Activated CD8-positive, alpha-beta memory T cell treated with anti-CD3 and anti-CD28 coated beads for 24 hours (primary cell): ENCODE measurements at places on chromosomes 12 and 14.

DNA sequence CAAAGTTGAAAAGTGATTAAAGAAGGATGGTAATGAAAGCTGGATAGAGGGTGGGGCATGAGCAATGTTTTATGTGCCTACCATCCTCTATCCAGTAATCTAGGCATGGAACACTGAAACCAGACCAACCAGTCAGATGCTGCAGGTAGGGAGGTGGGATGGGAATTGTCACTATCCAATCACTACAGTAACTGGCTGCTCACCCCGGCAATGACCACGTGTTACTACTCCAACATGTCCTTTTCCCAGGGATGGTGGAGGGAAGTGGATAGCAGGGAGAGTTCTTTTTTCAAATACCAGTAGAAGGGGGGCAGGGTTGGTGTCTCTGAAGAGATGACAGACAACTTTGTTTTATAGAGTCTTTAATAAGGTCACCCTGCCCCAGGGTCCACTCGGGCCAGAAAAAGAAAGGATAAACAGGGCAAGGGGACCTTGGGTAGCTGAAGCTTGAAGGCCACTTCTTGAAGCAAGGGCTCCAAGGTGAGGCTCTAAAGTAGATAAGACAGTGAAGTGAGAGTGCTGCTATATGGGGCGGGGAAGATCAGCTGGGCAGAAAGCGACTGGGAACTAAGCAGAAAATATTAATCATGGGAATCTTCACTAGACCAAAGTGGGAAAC, 14.7 kb upstream of the CDH24 start:
- peak; percentile 49 for DNase-seq

DNA sequence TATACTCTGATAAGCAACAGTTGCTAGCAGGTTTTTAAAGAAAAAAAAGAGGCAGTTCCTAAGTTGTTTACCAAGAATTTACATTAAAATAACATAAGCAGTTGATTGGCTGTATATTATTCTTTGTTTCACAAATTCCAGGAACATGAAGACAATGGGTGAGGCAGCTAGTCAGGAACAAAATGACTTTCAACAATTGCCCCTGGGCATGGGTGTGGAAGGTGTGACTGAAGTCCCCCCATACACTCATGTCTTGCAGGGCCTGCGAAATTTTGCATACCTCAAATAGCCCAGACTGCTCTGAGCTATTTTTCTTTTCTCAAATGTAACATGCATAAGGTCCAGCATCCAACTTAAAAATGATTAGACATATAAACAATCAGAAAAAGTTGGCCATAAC, 267.2 kb upstream of the DIO3 start:
- DNase-seq = no peak

DNA sequence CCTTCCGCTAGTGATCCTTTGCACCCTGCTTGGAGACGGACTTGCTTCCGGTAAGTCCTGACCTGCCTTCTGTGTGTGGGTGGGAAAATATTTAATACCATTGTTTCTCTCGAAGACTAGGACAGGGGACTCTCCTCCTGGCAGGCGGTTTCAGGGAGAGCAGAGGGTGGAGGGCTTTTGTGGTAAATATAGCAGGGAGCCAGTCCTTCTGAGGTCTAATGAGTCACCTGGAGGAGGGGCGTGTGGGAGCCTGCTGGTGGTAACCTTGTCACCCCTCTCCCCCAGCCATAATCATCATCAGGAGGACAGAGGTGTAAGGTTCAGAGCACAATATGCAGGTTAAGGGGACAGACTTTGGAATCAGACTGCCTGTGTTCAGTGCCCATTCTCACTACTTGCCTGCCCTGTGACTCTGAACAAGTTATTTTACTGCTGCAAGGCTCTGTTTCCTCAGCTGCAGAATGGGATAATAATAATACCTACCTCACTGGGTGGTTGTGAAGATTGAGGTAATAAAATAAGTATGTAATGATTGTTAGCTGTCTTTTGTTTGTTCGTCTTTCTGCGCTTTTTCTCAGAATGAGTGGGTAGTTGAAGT, 47.4 kb downstream of the SUSD6 start:
- DNase-seq = no peak

DNA sequence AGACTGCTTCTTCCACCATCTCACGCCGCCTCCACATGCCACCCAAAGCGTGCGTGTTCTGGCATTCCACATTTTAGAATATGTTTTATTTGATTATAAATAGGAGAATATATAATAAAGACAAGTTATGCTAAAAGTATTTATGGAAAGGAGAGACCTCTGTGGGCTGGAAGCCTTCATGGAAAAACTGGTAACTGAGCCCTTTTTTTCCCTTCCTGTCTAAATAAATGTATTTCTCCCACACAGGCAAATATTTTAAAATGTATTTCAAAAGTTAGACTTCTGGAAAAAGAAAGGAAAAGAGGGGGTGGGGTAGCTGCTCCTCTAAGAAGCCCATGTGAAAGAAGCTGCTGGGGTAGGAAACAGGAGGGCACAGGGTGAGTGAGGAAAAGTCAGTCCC, 16.1 kb upstream of the NR4A1 start:
- DNase-seq = no peak

- DNase-seq = no peak
Measured at GRCh38 chr14:102772781-102773570, 4.3 kb upstream of the TRAF3 start.

- DNase-seq = no peak
Measured at GRCh38 chr14:53651096-53651740, 305.4 kb downstream of the BMP4 start.

DNA sequence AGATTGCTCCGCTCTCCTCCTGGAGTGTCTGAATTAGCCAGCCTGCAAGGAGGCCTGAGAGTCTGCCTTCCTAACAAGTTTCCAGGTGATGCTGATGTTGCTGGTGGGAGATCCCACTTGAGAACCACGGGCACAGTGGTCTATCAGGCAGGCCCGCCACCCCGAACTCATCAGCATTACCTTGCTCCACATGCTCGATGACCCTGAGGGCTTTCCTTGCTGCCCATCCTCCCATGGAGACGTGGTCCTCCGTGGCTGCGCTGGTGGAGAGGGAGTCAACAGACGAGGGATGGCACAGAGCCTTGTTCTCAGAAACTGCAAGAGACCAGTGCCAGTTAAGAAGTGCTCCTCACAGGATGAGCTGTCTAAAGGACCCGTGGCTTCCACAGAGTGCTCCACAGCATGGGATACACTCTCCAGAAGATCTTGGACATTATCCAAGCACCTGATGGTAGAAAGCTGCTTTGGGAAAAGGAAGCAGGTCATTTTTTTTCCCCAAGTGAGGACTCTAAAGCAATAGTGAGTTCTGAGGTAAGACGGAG, 18.3 kb downstream of the HAL start:
- DNase-seq = no peak

DNA sequence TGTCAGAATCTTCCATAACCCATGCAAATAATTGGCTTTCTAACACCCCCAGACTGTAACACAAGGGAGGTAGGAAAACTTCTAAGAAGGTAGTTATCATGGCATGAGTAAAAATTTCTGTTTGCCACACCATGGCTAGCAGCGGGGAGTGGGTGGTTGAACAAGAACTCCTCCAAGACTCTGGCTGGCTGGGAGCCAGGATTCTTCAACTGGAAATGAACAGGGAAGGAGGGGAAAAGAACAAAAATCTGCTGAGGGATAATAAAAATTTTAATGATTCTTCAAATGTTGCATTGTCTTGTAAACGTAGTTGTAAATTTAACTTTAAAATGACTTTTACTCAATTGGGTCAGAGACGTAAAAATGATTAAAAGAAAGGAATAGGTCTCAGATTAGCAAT, 78.9 kb downstream of the AKAP6 start:
- DNase-seq = no peak

DNA sequence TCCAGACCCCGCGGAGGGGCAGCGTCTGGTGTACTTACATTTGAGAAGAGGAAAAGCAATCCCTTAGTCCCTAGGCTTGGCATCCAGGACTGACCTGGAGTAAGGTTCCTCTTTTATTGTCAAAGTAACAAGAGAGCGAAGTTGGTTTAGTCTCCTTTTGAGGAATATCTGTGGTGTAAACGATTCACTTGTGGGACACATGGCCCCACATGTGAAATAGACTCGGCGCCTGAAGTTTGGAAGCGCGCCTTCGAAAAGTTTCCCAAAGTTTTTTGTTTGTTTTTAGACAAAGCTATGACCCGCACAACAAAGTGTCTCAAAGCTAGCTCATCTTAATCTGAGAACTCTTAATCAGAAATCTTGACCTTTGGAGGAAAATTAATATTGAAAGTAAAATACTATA, 744 bp downstream of the STYX start:
- no peak for DNase-seq

DNA sequence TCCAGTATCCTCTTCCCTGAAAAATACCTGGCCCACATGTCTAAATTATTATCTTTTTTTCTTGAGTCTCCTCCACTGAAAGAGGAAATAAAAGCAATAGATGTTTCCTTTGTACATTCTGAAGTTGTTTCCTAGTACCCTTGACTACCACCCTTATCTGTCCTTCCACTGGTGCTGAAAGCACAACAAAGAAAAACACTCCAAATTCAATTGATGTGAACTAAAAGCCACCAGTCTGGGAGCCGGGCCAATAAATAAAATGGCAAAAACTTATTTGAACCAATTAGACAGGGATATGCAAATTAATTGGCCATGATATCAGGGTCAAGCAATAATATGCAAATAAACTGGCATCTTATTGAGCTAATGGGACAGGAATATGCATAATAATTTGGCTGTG, 330.5 kb downstream of the PAWR start:
- no peak for DNase-seq

DNA sequence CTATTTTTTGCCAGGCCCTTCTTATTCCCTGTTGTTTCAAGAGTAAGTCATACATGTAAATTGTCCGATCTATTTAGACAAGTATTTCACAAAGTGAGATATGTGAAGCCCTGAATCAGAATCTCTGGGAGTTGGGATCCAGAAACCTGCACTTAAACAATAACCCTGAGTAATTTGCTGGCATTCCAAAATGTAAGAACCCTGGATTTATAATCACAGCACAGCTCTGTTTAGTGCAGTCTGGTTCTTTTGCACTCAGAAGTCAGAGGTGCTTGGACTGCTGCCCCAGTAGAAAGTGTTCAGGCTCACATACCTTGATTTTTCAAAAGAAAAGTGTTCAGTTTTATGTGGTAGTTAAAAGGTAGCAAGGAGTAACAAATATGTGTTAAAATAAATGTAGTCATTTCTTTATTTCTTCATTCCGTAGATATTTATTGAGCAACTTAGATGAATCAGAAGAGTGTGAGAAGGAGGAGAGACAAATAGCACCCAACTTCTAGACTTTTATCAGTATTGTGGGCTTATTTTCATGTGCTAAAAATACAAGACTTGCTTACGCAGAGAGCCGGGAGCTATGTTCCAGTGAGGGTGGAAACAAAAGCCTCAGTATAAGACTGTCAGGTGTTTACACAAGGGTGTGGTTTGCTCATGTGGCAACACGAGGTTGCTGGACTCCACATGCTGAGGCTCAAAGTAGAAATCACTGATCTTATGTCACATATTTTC, 70.1 kb downstream of the SYNE2 start:
- no peak for DNase-seq

DNA sequence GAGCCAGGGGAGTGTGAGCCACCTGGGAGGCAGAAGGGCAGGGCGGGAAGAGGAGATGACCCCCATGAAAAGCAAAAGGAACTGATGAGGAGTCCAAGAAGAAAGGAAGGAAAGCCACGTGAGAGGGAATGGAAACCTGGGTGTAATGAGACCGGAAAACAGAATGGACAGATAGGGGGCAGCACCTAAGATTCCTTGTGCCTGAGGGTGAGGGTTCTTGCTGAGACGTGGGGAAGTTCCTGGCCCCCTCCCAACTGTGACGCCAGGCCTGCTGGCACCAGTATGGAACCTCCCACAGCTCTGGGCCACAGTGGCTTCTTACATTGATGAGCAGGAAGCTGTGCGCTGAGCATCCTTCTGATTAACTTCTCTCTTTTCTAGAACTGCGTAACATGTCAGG, 30.8 kb downstream of the TTC7B start:
- DNase-seq = no peak

DNA sequence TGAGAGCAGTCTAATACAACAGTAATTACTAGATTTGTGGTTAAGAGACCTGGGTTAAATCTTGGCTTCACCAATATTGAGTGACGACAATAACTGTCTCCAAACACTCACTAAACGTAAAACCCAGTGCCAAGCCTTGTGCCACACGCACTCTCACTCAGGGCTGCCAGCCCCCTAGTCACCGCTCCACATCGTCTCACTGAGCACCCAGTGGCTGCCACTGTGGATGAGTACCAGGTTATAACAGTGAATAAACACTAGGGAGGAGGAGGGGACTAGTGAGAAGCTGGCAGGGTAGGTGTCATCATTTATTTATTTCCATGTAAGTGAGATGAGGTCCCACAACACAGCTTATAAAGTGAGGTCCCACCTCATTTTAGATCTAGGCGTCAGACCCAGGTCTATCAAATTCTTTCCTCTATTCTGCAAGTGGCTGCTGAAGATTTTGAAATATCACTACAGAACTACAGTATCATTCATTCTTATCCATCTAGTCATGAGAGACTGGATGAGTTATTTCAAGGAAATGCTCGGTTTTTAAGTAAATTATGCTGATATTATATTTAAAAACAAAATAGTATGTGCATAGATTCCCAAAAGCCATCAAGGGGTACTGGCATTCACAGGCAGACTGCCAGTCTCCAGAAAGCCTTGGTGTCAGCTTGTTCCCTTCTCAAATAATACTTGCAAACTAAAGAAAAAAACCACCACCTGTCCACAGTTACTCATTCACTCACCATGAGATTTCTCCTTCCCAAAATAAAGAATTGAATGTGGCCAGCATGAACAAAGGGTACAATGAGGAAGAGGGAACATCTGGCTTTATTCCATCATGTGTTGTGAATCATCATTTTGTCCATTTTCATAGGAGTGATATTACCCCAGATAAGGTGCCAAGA, 84.0 kb downstream of the PTPN21 start:
- no peak for DNase-seq

- DNase-seq = no peak
Measured at GRCh38 chr14:78292003-78292402, 121.8 kb downstream of the NRXN3 start.

DNA sequence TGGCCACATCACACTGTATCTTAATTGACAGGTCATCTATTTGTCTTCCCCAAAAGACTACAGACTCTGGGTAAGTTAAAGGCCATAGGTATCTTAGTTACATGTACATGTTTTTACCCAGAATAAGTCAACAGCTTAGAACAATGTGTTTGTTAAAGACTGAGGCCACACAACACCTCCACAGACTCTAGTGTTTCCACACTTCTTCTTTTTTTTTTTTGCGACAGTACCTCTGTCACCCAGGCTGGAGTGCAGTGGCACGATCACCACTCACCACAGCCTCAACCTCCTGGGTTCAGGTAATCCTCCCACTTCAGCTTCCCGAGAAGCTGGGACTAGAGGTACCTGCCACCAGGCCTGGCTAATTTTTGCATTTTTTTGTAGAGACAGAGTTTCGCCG, 1.3 kb downstream of the GPN3 start:
- peak; percentile 43 for DNase-seq

GRCh38 chr14:90276646-90277367, 20.5 kb downstream of the PSMC1 start:
- peak; percentile 56 for DNase-seq

DNA sequence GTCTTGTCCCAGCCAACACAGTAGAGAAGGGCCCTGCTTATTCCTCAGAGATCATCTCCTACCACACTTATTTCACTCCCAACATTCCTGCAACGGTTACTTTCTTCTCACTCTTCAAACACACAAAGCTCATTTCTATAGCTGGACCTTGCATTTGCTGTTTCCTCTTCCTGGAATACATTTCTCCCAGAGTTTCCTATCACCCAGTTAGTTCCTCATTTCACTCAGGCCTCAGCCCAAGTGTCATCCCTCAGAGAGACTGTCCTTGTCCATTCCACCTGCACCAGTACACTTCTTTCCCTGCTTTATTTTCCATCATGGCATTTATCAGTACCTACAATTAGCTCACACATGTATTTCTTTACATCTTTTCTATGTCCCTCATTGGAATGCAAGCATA, 14.7 kb upstream of the STK38L start:
- DNase-seq = no peak

- no peak for DNase-seq
Measured at GRCh38 chr12:100075598-100075997, 67.1 kb downstream of the BLTP3B start.
